ENCODE measurements at places on chromosomes 2 and 18. TPM values are rescaled to one million over a fixed set of nuclear protein-coding genes. Genes with fewer than 3 reads are reported as not detected.

LONRF2 gene
- 2.6 TPM for total RNA-seq

PTCD3 gene
- total RNA-seq: 98.7 TPM

GPR55 gene
- not detected for total RNA-seq

TLX2 gene
- not detected for total RNA-seq

LRRC30 gene
- not detected for total RNA-seq

RGPD3 gene
- total RNA-seq: 0.32 TPM

RAB11FIP5 gene
- total RNA-seq: 43.3 TPM

- peak; percentile 91 for DNase-seq
Observed at GRCh38 chr2:43345391-43345813, 119.0 kb upstream of the ZFP36L2 start.

DNA sequence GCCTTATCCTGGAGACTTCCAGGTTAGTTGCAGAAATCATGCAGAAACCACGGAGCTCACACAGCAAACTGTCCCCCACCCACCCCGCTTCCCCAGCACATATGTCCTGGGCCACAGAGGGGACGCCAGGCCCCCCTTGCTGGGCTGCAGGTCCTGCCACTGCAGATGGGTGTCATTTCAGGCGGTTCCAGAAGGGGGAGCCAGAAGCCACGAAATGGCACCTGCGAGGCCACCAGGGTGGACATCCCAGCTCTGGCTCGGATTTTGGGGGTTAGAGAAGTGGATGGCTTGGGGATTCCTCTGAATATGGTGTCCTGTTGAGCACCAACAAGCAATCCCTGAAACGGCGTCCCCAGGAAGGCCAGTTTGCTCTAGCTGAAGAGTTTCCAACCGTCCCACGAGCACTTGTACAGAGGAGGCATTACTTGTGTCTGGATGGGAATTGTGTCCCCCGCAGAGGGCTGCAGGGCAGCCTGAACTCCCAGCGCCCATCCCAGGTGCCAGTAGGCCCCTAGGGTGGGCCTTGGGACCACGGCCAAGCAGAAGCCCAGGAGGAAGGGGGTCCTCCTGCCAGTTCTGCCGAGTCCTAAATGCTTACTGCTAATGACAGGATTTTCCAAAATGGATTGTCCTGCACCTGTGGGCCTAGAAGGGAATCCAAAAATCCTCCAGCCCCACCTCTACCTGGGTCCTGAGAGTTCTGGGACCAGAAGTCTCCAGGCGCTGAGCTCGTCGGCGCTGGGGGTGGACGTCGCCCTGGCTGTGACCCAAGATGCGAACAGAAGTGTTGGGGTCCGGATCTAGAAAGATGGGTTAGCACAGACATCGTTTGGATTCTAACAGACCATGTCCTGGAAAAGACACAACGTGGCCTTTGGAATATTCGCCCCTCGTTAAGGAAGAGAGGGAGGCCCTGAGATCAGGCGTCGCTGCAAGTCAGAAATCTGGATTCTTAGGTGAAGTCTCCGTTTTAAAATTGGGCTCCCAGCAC is 14.6 kb upstream of the NFATC1 start:
- peak; percentile 93 for DNase-seq

GRCh38 chr2:222319586-222320435 is 21.0 kb upstream of the PAX3 start:
- DNase-seq: no peak

DNA sequence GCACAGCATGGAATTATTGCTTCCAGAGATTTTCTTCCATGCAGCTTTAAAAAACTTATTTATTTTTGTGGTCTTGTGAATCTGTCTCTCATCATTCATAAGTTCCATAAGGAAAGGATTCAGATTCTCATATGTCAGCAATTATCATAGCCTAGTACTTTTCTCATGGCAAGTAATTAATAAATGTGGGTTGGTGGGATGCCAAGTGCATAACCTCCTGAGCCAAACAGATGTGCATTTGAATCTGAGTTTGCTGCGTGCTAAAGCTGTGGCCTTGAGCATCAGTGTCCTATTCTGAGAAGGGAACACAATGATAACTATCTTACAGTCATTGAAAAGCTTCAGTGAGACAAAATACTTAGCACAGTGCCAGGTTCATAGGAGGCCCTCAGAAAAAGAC is 331.9 kb downstream of the PDE11A start:
- no peak for DNase-seq

- DNase-seq: no peak
Observed at GRCh38 chr18:13587937-13588336, 138.4 kb downstream of the FAM210A start.

- peak; percentile 40 for DNase-seq
Observed at GRCh38 chr18:13380691-13381070, 162.1 kb downstream of the LDLRAD4 start.

- DNase-seq: no peak
Observed at GRCh38 chr2:97662386-97662894, 1.4 kb downstream of the ACTR1B start.

DNA sequence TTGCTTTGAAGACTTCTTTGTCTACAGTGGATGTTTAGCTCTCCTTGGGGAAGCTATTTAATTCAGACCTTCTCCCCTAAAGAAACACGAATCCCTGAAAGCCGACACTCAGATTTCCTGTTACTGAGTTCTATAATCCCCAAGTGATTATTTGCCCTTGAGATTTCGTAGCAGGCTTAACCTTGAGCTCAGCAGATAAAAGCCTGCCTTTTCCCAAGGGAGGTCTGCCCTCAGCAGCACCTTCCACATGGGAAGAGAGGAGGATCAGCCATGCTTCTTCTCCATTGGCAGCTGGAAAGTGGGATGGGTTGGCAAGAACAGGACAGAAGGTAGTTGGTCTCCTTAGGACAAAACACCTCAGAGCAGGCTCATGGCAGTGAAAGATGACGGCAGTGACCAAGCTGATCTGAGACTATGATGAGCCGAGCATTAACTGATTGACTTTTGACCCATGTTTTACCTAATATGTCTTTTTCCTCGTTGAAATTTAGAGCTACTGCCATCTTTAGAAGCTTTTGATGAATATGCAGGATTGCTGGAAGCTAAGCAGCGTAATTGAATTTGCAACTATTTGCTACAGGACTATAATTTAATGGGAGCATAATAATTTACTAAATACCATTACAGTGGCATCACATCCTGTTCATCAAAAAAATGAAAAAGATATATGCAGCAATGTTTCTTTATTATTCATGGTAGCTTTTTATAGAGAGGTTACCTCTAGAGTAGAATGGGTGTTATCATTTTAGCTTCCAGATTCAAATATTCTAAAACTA is 511.1 kb upstream of the ID2 start:
- no peak for DNase-seq

DNA sequence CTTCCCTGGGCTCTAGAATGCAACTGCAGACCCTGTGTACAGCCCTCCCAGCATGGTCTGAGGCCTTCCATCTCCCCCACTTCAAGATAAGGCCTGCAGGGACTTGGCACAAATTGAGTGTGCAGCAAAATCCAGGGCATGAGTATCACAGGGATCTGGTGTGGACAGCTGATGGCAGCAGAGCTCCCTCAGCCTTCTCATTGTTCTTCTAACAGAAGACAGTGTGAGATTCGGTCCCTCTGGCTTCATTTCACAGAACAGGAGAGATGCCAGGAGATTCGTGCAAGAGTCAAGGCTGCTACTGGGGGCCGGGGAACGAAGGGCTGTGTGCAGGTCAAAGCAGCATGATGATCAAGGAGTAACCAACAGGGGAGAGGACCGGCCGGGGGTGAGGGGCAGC is 85.8 kb downstream of the UXS1 start:
- peak; percentile 81 for DNase-seq

DNA sequence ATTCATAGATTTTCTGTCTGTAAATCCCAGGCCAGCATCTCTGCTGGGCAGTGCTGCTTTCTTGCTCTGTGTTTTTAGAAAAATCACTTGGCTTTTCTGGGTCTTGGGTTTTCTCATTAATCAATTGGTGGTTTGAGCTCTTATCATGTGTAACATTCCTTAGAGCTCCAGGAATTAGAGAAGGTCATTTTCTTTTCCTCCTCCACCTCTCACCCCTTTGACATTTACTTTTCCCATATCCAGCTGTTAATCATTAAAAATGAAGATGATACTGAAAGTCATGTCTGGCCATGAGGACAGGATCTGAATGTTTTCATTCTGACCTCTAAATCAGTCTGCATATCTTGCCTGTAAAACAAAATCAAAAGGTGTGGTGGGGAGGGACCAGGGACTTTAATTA is 111.0 kb downstream of the LRRTM1 start:
- no peak for DNase-seq

GRCh38 chr2:135630488-135630887 is 99.2 kb downstream of the R3HDM1 start:
- no peak for DNase-seq

GRCh38 chr2:103656558-103656957 is 894.7 kb downstream of the TMEM182 start:
- no peak for DNase-seq

GRCh38 chr2:163657281-163657656 is 78.5 kb downstream of the FIGN start:
- no peak for DNase-seq

GRCh38 chr2:212940816-212941215 is 210.6 kb downstream of the IKZF2 start:
- DNase-seq: peak; percentile 32

DNA sequence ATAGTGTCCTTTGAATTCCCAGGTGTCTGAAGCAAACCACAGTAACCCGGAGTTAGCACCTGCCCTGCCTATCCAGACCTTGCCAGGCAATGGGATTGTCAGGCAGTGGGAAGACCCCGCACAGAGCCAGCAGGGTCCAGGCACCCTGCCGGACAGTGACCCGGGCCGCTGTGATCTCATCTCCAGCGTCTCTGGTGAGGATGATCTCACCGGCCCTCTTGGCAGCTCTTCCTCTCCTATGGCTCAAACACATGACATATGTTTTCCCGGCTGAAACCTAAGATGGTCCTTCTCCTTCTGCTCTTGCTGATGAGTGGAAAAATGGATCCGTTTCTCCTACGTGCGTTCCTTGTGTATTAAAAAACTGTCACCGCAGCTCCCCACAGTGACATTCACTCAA is 75.1 kb downstream of the ACOXL start:
- DNase-seq: no peak
